ENCODE measurements at places on chromosomes 6 and 20.

GRCh38 chr20:36969478-36970186, 18.1 kb upstream of the SAMHD1 start:
- no peak for DNase-seq

- no peak for DNase-seq
These were observed 16.0 kb upstream of the IP6K3 start for GRCh38 chr6:33762713-33763112.

- peak; percentile 57 for DNase-seq
These were observed 62.4 kb downstream of the JAG1 start for GRCh38 chr20:10611357-10611756.

GRCh38 chr6:164066766-164067165, 652.2 kb downstream of the QKI start:
- DNase-seq: no peak

DNA sequence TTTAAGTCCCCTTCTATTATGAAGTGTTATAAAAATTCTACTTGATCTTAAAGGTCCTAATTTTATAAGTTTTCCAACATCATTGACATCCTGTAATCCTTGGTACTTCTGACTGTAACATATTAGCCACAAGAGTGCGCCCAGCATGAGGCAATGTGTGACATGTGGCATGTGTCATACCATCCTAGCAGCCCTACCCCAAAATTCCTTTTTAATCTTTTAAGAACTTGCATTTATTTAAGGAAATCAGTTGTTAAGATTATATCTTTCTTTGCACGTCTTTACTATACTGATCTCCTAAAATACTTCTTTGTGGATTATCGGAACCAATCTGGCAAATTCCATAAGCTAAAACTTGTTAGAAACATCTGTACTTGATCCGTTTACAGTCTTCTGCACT, 167.1 kb upstream of the SLC24A3 start:
- no peak for DNase-seq

DNA sequence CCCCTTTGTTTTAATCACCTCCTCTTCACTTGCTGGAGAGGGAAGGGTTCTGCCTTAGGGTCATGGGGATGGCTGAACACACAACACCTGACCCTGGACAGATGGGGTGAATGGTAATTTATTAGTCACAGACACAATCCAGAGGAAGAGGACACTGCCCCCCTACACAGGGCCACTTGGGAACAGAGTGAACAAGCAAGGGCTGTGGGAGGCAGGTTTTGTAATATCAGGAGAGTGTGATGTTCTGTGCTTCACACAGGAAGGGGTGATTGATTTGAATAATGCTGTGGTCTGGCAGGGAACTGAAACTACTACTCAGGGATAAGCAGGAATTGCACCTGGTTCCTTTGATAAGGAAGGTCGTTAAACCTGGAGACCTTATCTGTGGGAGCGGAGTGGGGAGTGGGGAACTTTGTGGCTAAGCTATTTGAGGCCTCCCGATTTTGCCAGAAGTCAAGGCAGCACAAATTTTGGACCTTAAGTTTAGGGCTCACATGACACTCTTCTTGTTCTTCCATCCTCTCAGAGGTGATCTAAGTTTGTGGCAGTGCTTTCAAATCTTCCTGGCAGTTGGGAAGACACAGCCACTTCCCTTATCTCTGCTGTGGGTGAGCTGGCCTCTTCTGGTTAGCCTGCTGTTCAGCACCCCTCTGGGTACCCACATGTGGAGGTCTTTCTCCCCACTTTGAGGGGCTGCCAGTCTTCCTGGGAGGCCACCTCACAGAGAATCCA, 77.8 kb downstream of the CD164 start:
- no peak for DNase-seq

DNA sequence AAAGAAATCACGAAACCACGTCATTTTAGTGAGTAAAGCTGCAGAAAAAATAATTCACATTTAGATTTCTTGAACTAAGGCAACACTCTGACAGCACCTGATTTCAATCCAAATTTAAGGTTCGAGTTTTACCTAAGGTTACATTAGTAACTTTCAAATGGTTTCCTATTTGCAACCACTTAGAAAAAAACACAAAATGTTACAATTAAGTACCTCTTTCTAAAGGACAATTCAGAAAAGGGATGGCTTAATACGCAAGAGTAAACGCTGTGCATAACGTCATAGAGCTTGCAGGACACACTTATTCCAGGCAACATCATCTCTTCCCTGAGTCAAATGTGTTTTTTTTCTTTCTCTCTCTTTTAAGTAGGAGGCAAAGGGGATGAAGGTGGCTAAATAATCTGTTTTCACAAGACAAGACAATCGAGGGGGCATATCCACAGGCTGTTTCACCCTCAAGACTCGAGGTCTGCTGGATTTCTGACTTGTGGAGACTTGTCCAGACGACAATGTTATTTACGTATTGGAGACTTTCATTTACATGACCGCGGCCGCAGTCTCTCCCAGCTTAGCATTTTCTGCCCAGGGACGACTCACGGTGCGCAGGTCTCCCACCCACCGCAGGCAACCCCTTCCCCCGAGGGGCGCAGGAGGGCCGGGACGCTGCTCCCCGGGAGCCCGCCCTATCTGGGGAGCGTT, 86.0 kb downstream of the SESN1 start:
- peak; percentile 31 for DNase-seq

- peak; percentile 67 for DNase-seq
These were observed 68.5 kb downstream of the PLEKHG1 start for GRCh38 chr6:150667977-150668716.

Data from AG08396 (cell line).